ENCODE measurements at places on chromosomes 1 and 21. TPM values are rescaled to one million over a fixed set of nuclear protein-coding genes. Genes with fewer than 3 reads are reported as not detected.

The PSRC1 gene
- total RNA-seq: 4.2 TPM

The GBP7 gene
- total RNA-seq: not detected

The E2F2 gene
- 1.1 TPM for total RNA-seq

The ALX3 gene
- total RNA-seq: not detected

The AK5 gene
- 1.0 TPM for total RNA-seq

The NUF2 gene
- 0.92 TPM for total RNA-seq

The EXO1 gene
- 1.4 TPM for total RNA-seq

The KRTAP19-1 gene
- not detected for total RNA-seq

The NEGR1 gene
- 18.1 TPM for total RNA-seq

The SSR2 gene
- total RNA-seq: 207 TPM

The LHX8 gene
- not detected for total RNA-seq

The WDR64 gene
- not detected for total RNA-seq

The AMPD1 gene
- total RNA-seq: 0.21 TPM

The PIGR gene
- total RNA-seq: 813 TPM

The BMP8B gene
- total RNA-seq: 1.7 TPM

The CHI3L1 gene
- 22.2 TPM for total RNA-seq

The C8A gene
- total RNA-seq: not detected

The ATP1A4 gene
- 1.1 TPM for total RNA-seq

The PFDN2 gene
- 46.2 TPM for total RNA-seq

The MIXL1 gene
- total RNA-seq: 0.38 TPM

The CFAP107 gene
- total RNA-seq: 2.9 TPM

The OR6K3 gene
- 2.2 TPM for total RNA-seq

The LIN9 gene
- 3.5 TPM for total RNA-seq

The FMN2 gene
- 1.1 TPM for total RNA-seq

The VWA1 gene
- 58.7 TPM for total RNA-seq

The FABP3 gene
- total RNA-seq: 24.5 TPM

The FHL3 gene
- 16.9 TPM for total RNA-seq

The TMEM200B gene
- 4.3 TPM for total RNA-seq

The PRPF38B gene
- 41.0 TPM for total RNA-seq

The ZNF683 gene
- total RNA-seq: 1.2 TPM

The TMEM82 gene
- total RNA-seq: not detected

The ARHGEF11 gene
- 54.5 TPM for total RNA-seq

The HFM1 gene
- total RNA-seq: 1.2 TPM

The ATP6V1G3 gene
- total RNA-seq: not detected

The TAGLN2 gene
- total RNA-seq: 451 TPM

The PRKAA2 gene
- 1.9 TPM for total RNA-seq

The POU3F1 gene
- total RNA-seq: not detected

The F5 gene
- total RNA-seq: 4.2 TPM

The TEX35 gene
- total RNA-seq: not detected

The KCNT2 gene
- total RNA-seq: 3.7 TPM

The HEYL gene
- total RNA-seq: 10.4 TPM

The FMOD gene
- 28.9 TPM for total RNA-seq

The TNFRSF9 gene
- 0.47 TPM for total RNA-seq

The PLA2G2D gene
- total RNA-seq: 0.27 TPM

The SHISAL2A gene
- 1.6 TPM for total RNA-seq

The KCNQ4 gene
- 0.89 TPM for total RNA-seq

The BCAN gene
- not detected for total RNA-seq

The TSPEAR gene
- 0.27 TPM for total RNA-seq

The INSRR gene
- not detected for total RNA-seq

The FCRL6 gene
- total RNA-seq: 2.3 TPM

The FCER1A gene
- total RNA-seq: 8.8 TPM

The PLOD1 gene
- 84.5 TPM for total RNA-seq

The OR2L5 gene
- total RNA-seq: not detected

The C1orf115 gene
- 26.3 TPM for total RNA-seq

The LCE1F gene
- total RNA-seq: not detected

Measured in lower lobe of right lung (tissue), 2 donors.